GM23248 (cell line): ENCODE measurements at places on chromosomes 12 and 14. TPM values are rescaled to one million over a fixed set of nuclear protein-coding genes. Genes with fewer than 3 reads are reported as not detected.

CYP46A1 gene
- total RNA-seq, result 0.13 and 0.22 TPM in 2 replicates

PZP gene
- total RNA-seq, result not detected in 2 replicates

DNA sequence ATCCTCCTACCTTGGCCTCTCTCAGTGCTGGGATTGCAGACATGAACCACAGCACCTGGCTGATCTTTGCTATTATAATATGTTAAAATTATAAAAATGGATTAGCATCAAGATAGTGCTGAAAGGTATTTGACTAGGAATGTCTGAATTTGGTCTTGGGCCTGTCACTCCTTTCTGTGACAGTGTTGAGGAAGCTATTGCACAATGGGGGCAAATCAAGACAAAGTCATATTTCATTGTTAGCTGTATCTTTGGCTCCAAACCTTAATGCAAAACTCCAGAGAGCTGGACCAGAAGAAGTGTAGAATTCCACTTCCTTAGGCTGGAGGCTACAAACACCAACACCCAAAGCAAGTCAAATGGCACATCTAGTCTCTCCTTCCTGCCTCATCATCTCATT, 42.2 kb downstream of the ZCRB1 start:
- DNase-seq, result no peak

DNA sequence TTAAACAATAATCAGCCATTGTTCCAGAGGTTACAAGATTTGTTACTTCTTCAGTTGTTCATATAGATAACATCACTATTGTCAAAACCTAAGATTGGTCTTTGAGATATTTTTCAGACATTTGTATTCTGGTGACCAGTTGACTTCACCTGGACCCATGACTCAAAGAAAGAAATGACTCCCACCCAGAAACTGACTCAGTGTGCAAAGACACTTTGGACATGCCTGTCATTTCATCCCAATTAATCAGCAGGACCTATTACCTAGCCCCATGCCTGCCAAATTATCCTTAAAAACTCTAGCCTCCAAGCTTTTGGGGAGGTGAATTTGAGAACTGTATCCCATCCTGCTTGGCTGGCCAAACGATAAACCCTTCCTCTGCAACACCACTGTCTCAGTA, 27.7 kb upstream of the TSPAN11 start:
- DNase-seq, result peak; percentile 32

DNA sequence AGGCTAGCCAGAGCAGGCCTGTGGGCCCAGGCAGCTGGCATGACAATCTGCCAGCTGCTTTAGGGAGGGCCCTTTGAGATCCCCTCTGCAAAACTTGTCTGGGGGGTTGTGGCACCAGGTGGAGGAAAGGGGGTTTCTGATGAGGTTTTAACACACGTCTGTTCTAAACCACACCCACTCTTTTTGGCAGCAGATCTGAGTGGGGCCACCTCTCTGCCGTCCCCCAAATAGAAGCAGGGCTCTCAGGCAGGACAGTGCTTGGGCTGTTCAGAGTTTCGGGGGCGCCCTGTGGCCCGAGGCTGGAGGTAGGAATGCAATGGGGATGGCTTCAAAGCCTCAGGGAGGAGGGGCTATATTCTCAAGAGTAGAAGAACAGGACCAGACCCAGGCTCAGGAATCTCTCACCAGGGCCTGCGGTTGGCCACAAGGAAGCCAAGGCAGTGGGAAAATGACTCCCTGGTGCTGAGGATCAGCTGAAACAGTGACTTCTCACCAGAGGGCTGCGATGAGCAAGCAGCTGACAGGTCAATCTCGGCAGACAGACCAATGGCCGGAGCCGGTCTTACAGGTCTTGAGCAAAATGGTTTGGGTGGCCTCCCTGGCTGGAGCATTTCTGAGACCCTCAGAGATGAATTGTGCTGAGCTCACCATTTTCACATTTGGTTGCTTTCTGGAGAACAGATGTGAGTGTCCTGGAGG, 1.5 kb upstream of the KRT5 start:
- peak; percentile 64 for DNase-seq

AQP6 gene
- not detected in 2 replicates for total RNA-seq

PMCH gene
- not detected in 2 replicates for total RNA-seq

DNA sequence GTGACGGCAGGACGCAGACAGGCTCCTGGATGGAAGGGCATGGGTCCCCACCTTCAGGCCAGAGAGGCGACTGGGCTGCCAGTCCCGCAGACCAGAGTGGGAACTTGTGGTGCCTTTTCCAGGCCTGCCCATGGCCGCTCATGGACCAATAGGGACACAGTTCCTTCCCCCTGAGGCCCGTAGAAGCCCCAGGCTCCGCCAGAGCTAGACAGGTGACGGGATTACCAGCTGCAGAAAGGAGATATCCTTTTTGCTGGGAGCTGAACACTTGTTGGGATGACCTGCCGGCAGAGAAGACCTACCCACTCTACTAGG, 73.6 kb upstream of the RASSF8 start:
- DNase-seq, result no peak

SLC10A1 gene
- not detected in 2 replicates for total RNA-seq

DNA sequence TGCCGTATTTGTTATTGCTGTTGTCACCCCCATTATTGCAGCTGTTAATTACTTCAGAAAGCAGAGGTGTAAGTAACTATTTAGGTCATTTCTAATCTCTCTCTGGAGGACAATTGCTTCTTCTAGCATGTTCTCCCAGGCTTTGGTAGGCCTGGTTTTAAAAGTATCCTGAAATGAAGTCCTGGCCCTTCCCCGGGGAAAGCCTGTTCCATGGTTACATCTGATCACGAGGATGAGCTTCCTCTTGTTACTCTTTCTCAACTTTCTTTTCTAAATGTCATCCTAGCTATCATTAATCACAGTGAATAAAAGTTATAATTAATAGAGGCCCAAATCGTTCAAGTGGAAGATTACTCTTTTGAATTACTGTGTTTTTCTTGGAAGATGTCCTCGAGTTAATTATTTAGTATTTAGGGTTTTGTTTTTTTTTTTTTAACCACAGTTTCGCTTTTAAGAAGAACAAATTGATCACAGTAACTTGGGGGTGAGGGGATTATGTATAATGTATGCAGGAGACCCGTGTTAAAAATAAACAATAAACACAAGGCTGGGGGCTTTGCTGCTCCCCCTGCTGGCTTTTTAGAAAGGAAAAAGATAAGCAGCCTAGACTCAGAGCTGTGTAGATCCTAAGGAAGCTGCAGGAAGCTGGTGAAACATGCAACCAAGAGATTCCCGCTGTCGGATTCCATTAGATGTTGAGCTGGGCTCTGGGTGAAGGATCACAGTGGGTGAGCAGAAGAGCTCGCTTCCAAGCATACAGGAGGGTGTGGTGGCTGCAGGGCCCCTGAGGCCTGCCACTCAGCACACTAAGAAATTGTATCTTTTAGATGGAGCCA, 420.1 kb downstream of the FUT8 start:
- DNase-seq, result peak; percentile 51

LRTM2 gene
- total RNA-seq, result not detected in 2 replicates

BCL2L2 gene
- 22.5 and 35.0 TPM in 2 replicates for total RNA-seq

ACOT6 gene
- total RNA-seq, result not detected in 2 replicates

DNA sequence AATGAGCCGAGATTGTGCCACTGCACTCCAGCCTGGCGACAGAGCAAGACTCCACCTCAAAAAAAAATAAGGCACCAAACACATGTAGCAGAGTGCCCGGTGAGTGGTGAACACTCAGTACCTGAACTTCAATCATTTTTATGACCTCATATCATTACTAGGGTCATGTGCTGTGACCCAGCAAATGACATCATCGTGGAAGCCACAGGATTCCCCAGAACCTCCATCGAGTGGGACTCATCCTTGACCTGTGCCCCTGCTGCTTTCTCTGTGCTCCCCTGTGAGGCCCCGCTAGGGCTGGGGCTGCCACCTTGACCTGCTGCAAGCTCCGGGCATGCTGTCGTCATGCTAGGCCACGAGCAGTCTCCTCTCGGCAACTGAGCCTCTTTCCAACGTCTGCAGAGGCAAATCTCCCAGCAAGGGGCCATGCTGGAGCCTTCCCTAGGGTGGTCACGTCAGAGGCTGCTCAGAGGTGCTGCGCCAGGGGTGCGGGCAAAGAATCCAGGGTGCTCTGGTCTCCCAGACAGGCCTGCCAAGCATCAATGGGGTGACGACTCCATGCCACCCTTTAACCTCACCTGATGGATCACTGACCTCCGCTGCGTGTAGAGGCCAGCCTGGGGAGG, 18.5 kb downstream of the GLTP start:
- DNase-seq, result no peak

DNA sequence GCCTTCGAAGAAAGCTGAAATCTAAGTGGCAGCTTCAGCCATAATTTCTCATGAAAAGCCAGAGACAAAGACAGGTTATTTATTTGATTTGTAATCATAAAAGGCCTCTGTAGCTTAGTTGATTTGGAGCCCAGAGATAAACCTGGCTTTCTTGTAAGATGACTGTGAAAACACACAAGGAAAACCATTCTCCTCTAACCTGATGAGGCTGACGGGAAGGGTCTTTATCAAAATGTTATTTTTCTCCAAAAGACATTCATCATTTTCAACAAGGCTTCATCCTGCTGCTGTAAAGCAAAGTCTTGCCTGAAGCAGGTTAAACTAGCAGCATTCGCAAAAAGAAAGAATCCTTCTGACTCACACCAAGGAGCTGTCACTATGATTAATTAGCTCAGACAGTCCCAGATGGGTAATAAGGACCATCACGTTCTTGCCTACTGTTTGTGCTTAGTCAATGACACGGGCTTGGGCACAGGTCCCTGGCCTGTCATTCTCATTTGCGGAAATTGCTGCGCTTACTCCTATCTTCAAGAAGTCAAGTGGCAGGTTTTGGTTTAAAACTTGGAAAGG, 286.6 kb downstream of the C12orf75 start:
- no peak for DNase-seq

DNA sequence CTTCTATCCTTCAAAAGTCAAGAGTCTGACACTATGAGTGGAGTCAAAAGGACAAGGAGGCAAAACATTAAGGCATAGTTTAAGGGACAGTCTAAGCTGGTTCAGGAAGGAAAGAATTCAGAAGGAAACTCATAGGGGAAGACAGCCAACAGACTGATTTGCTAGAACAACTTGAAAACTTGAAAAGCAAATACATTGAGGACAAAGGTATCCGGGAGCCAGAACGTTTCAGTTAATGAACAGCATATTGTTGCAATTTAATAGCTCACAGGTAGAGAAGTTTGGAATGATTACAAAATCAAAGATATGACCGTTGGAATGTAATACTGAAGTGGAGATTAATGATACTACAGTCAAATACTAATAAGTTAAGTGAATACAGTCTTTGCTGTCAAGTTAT, 312.8 kb upstream of the RPL10L start:
- DNase-seq, result no peak

GRCh38 chr12:80100591-80100990, 1.3 kb downstream of the OTOGL start:
- peak; percentile 51 for DNase-seq

DNA sequence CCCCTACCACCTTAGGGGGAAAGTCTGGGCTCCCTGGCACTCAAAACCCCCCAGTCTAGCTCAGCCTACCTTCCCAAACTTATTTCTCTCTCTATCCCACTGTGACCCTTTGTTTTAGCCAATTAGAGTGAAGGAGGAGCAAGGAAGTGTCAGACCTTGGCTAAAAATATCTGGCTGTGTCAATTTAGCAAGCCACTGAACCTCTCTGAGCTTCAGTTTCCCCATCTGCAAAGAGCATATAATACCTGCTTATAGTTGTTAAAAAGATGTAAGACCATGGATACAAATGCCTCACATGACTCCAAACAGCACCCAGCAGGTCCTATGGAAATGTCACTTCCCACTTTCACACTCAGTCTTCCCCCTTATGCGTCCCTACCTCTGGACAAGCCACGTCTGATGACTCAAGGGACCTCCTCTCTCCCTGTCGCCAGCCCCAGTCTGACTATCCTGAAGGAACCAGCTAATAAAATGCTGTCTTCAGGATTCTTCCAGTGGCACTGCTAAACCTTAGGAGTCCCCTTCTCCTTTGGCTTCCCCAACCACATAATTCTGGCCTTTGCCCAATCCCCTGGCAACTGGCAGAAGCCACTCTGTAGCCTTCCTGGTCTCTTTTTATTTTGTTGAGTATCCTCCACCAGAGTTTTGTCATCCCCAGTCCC, 19.3 kb downstream of the FOXN3 start:
- DNase-seq, result no peak

- no peak for DNase-seq
Observed at GRCh38 chr12:1425396-1425729, 169.0 kb downstream of the FBXL14 start.

NAV3 gene
- 49.8 and 69.9 TPM in 2 replicates for total RNA-seq

DNA sequence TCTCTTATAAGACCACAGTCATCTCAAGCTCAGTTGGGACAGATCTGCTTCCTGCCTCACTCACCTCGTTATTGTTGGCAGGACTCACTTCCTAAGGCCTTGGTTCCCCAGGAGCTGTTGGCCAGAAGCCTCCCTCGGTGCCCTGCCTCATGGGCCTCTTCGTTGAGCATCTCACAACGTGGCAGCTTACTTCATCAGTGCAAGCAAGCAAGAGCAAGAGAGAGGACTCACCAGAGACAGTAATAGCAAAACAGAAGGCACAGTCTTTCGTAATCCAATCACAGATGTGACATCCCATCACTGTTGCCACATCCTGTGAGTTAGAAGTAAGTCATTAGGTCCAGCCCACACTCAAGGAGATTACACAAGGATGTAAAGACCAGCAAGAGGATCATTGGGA, 5.1 kb upstream of the NUMB start:
- DNase-seq, result peak; percentile 99

PLEKHG7 gene
- not detected in 2 replicates for total RNA-seq

GRCh38 chr12:6830286-6830890, 2.2 kb downstream of the P3H3 start:
- DNase-seq, result no peak

SLC5A8 gene
- not detected in 2 replicates for total RNA-seq

CCDC60 gene
- total RNA-seq, result not detected in 2 replicates

DNA sequence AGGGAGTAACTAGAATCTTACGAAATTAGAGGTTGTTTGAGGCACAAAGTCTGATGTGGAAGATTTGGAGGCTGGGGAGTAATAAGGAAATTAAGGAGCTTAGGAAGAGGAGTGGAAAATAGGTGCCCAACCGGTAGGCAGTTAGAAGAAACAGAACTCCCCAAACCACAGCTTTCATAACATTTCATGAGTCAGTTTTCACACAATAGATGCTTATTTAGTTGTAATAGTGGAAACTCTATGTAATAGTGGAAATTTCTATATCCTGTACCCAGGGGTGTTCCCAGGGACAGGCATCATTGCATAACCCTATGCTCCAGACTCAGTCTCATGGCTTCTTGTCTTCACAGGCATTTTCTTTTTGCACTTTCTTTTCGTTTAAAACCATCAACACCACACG, 8.3 kb downstream of the C3AR1 start:
- DNase-seq, result peak; percentile 83

TMEM30B gene
- total RNA-seq, result 1.3 and 1.7 TPM in 2 replicates

DNA sequence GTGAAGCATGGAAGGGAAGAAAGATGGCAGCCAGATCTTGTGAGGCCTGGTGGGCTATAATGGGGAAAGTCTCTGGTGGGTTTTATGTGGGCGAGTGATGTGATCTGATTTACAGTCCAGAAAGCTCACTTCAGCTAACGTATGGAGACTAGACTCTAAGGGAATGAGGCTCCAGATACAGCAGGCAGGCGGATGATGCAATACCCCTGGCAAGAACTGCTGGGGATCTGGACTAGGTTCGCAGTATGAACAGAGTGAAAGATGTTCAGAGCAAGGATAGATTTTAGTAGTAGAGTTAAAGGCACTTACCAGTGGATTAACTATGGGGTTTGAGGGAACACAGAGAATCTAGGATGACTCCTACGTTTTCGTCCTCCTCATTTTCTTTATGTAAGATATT, 253.1 kb downstream of the ANO2 start:
- DNase-seq, result peak; percentile 16

BHLHE41 gene
- 0.76 and 1.6 TPM in 2 replicates for total RNA-seq
